ENCODE measurements at places on chromosomes 1 and 21. TPM values are rescaled to one million over a fixed set of nuclear protein-coding genes. Genes with fewer than 3 reads are reported as not detected.
A peak's percentile ranks its signal among the peaks of the same experiment; 100 is the strongest.

- DNase-seq, result no peak
These were observed 87.9 kb downstream of the RGS7 start for GRCh38 chr1:241269116-241269515.

GRCh38 chr1:209326831-209327230 is 256.7 kb upstream of the CAMK1G start:
- DNase-seq, result no peak

DNA sequence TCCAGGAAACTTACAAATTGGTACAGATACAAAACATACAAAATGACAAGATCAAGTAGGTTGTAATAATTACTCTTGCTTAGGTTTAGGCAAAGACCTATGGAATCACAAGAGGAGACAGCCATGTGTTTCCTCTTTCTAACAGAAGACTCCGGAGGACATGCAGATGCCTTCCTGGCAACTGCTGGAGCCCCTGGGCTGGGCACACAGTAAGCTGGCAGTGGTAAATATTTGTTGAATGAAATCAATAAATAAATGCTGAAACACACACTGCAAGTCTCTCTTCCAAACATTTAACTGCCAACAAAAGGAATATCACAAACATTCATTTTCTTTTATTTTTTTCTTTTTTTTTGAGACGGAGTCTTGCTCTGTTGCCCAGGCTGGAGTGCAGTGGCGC is 149.4 kb downstream of the SLC45A1 start:
- DNase-seq, result no peak

DNA sequence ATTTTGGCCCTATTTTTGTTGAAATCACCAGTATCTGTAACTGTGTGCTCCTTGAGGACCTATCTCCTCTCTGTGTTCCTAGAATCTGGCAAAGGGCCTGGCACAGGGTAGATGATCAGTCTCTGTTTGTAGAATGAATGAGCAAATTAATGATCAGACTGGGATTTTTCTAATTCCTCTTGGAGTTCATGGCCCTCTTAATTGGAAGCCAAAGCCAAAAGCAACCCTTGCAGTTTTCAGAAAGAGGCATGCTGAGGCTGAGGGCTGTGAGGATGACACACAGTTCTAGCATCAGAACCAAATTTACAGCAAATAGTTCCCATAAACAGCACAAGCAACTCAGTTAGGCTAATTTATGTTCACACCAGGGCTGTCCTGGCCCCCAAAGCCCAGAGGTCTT is 111.1 kb upstream of the BEND5 start:
- no peak for DNase-seq

DNA sequence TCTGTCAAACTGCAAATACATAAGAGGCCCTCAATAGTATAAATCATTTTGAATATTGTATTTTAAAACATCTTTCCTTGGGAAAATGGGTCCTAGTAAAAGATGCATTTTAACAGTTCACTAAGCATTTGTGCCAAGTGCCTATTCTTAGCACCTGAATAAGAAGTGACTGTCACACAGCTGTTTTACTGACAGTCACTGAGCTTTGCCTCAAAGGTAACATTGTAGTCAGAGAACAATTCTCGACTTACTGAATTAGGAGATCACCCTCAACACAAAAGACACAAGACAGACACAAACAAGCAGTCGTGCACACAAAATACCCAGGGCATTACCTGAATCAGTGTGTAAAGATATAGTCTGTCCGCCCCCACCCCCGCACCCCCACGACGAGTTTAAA is 408 bp downstream of the ESRRG start:
- DNase-seq, result no peak

DNA sequence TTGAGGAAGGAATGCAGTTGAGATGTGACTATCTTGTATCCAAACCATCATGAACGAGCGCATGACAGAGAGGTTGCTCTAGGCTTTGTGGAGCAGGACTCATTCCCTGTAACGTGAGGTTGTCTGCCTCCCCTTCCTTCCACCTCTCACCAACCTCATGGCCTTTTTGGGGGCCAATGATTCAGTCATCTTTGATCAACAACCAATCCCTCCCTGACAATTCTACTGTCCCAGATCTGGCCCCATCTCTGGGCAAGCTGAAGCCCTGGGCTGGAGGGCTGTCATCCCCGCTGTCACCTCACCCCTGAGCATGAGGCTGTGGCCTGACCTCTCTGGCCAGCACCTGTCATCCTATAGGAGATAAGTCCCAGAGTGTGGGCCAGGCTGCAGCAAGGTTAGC is 19.7 kb downstream of the MTARC1 start:
- DNase-seq, result no peak

- no peak for DNase-seq
These were observed 9.8 kb downstream of the PHC2 start for GRCh38 chr1:33420870-33421775.

- DNase-seq, result no peak
These were observed 4.4 kb downstream of the B4GALT3 start for GRCh38 chr1:161172776-161173376.

DNA sequence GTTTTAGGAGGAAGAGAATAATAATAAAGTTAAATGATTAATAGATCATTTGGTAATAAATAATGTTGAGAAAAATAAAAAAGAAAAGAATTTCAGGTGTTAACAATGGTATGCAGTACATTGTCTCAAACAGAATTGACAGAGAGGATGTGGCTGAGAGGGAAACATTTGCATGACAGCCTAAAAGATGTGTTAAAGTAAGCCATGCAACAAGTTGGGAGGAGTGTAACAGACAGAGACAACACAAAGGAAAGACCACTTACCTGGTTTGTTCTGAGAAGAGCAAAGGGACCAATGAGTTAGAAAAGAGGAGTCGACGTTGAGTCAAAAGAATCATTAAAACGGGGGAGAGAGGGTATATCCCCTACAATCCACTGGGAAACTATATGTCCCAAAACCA is 814.0 kb downstream of the KCNT2 start:
- DNase-seq, result no peak

GRCh38 chr1:68232289-68233148 is at the start of gene WLS:
Gene WLS, minus strand, starts transcription at chr1:68232523. Its CDS starts 224 bp downstream, at chr1:68232299.
- peak; percentile 74 for DNase-seq

DNA sequence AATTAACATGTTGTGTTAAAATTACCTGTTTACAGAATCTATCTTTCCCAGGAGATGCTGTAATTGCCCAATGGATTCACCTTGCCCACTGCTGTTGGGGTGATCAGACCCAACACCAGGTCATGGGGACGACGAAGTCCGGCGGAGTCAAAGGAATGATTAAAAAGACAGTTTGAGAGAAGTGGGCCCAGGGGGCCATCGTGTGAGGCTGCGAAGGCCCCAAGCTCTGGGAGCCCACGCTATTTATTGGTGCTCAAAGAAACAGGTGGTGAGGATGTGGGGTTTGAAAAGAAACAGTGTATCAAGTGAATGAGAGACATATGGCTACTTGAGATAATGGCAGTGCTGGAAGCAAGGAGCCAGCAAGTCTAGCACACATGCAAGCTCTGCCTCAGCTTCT is 16.3 kb upstream of the L1TD1 start:
- DNase-seq, result no peak

- DNase-seq, result no peak
These were observed 27.2 kb downstream of the SYT6 start for GRCh38 chr1:114126261-114127095.

GRCh38 chr1:226274138-226274537 is 34.8 kb downstream of the LIN9 start:
- no peak for DNase-seq

- no peak for DNase-seq
These were observed 129.8 kb downstream of the ZP4 start for GRCh38 chr1:237760951-237761350.

GRCh38 chr1:176244851-176245250 is 37.8 kb upstream of the COP1 start:
- DNase-seq, result no peak

GRCh38 chr1:226725897-226726267 is 13.2 kb downstream of the ITPKB start:
- DNase-seq, result no peak

DNA sequence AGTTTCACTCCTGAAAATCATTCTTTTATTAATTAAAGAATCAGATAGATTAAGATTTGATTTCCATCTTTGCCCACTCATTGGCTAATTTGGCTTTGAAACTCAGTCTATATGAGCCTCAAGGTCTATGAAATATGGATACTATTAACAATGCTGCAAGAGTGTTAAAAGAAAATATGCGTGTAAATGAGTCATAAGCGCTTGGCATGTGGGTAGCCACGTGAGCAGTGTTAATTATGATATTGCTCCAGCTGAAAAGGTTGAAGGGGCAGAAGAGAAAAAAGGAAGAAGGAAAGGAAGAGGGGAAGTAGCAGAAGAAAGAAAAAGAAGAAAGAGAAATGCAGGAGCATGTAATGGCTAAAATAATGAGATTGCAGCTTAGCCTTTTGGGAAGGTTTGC is 151.4 kb downstream of the CHRM3 start:
- no peak for DNase-seq

DNA sequence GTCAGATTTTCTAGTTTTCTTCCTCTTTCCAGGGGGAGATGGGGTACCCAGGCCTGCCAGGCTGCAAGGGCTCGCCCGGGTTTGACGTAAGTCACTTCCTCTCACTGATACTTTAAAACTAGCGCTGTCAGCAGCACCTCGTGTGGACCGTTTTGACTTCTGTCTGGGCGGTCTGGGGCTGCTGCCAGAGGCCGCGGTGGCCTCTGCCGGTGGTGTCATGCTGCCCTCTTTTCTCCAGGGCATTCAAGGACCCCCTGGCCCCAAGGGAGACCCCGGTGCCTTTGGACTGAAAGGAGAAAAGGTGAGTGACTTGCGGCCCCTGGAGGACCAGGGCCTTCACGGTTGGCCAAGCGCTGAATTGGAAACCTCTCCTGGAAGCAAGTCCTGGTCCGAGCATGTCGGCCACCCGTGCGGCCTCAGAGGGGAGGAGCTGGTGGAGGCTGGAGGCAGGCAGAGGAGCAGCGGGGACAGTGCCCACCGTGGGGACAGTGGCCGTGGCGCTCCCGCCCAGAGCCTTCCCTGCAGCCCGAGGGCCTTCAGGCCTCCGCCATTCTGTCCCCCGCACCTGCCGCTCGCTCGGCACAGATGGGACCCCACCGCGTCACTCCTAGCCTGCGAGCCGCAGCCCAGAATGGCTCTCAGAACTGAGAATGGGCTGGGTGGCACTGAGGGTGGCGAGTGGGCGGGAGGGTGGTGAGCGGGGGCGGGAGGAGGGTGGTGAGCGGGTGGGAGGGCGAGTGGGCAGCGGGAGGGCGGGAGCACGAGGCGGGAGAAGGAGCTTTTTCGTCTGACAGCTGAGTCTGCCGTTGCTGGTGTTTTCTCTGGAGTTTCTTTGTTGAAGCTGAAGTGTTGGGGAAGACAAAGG is 9.4 kb downstream of the COL6A1 start:
- no peak for DNase-seq

DNA sequence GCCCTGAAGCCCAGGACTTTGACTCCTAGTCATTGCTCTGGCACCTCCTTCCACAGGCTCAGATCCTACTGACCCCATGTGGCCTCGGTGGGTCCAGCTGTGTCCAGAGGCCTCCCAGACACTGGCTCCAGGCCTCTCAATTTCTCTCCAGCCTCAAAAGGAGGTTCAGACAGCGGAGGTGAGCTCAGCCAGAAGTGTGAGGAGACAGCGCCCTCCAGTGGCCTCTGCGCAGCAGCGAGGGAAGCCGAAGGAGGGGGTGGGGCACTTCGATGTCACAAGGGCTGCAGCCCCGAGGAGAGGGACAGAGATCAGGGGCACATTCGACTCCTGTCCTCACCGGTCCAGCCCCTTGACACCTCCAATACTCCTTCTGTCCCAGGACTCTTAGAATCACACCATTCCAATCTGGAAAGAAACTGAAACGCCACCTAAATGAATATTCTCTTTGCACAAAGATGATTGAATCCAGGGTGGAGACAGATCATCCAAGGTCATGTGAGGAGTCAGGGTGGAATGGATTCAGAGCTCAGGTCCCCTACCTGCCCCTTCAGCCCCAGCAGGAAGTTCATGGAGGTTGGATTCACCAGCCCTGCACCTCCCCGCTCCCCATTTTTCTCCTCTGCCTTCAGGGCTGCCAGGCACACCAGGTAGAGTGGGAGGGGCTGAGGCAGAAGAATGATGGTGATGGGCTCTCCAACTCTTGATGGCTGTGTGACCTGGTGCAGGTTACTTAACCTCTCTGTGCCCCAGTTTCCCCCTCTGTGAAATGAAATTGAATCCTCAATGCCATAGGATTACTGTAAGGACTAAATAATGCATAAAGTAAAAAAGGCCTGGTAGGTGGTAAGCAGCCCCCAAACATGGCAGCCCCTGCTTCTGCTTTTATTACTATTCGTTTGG is 34.8 kb upstream of the ZBTB40 start:
- peak; percentile 63 for DNase-seq

GRCh38 chr1:1098681-1099421 is 17.0 kb downstream of the C1orf159 start:
- no peak for DNase-seq

DNA sequence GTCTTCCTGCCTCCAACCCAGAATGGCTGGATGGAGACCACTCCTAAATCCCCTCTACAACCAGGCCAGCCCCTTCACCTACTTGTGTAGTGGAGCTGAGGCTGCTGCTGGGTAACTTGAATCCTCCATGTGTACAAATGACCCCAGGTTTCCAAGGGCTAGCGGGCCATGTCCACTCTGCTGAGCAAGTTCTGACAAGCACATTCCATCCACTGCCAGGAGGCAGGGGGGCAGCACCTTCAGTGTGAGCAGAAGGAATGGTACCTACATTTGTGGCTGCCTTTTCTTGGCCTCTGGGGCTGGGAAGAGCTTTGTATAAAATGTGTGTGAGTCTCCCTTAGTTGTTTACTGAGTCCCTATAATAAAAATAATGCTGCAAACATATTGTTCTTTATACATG is 14.5 kb downstream of the KIAA0040 start:
- no peak for DNase-seq

GRCh38 chr21:37537391-37537996 is 170.9 kb downstream of the DYRK1A start:
- no peak for DNase-seq

- peak; percentile 37 for DNase-seq
These were observed 62.7 kb downstream of the PLPP3 start for GRCh38 chr1:56516539-56517252.

DNA sequence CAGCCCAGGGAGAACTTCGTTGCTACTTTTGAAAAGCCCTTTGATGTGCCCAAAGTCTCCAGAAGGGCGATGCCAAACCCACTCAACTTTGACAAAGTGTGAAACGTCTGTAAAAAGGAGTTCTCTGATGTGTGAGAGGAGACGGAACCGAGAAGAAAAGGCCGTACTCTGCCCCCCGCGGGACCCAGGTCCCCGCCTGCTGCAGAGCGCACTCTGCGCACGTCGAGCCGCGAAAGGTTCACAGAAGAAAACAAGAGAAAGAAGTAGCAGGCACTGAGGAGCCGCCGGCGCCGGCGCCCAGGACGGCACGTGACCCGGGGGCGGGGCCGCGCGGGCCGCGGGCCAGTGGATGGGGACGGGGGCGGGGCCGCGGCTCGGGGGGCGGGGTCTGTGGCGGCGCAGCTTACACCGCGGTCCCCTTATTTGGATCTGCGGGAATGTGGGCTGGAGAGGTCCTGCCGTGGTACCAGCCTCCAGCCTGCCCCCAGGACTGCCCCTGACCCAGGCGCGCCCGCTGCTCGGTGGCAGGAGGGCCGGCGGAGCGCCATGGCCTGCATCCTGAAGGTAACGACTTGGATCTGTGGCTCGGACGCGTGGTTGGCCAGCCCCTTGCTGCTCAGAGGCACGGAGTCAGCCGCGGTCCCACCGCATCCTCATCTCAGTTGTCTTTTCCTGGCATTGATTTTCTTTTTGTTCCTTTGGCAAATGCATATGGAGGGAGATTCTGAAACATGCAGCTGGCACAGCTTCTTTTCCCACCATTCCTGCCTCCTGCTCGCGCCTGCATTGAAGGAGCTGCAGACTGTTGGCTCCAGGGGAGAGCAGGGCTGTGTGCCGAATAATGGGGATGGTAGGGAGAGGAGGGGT is at the start of gene ST6GALNAC3:
TSS of gene ST6GALNAC3 (plus strand) at position 426 of the 867 bp plus-strand sequence.
- DNase-seq, result peak; percentile 56

The AMY1C gene
- not detected for total RNA-seq

The OR2L2 gene
- 0.73 TPM for total RNA-seq

The RGS7 gene
- not detected for total RNA-seq

The WNT2B gene
- total RNA-seq, result 6.1 TPM
